ENCODE measurements at places on chromosomes 6 and 20.

- no peak for DNase-seq
These were observed 230.0 kb upstream of the SULF2 start for GRCh38 chr20:48015141-48015910.

- no peak for DNase-seq
These were observed 75.0 kb downstream of the NOL4L start for GRCh38 chr20:32510120-32510600.

- no peak for DNase-seq
These were observed 344.3 kb upstream of the ID4 start for GRCh38 chr6:19492636-19493405.

GRCh38 chr20:46058599-46059281 lies 29.7 kb downstream of the SLC12A5 start:
- no peak for DNase-seq

DNA sequence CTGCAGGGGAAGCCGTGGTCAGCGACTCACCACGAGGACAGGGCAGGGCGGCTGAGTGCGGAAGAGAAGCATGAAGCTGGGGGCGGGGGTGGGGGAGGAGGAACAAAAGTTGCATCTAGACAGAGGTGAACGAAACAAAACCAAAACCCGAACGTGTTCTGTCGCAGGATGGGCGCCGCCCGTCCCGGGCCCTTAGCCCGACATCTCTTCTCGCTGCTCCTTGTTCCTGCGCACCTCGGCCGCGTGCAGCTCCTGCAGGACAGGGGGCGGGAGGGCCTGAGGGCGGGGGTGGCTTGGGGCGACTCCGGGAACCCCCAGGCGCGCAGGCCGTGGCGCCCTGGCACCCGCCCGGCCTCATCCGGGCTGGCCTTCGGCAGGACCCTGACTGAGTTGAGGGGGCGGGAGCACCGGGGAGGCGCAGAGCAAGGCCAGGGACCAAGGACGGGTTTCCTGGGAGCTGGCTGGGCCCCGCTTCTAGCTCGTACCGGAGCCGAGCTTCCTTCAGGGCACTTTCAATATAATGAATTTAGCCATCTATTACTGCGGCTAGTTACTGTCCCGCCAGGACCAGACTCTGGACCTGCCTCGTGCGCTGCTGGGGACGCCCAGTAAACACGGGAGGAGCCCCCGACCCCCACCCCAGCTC lies 12.0 kb downstream of the STMN3 start:
- DNase-seq, result no peak

GRCh38 chr20:13092111-13092510 lies 83.3 kb downstream of the SPTLC3 start:
- DNase-seq, result no peak

GRCh38 chr6:21738180-21739094 lies 144.9 kb downstream of the SOX4 start:
- DNase-seq, result no peak

DNA sequence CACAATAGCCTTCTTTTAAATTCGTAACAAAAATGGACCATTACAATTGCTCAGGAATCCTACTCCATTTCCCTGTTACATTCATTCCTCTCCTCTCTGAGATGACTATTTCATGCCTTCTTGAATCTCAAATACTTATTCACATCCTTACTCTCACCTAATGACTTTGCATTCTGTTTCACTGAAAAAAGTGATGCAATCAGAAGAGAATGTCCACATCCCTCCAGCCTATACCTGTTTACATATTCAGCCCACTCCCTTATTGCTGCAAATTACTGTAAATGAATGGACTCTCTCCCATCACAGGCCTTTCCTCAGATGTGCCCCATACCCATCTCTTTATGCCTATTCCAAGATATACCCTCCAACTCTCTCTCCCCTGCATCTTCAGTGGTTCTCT lies 8.6 kb downstream of the TAAR1 start:
- DNase-seq, result no peak

GRCh38 chr20:59743308-59743707 lies 139.0 kb downstream of the PHACTR3 start:
- no peak for DNase-seq

- DNase-seq, result no peak
These were observed 127.3 kb upstream of the RALGAPA2 start for GRCh38 chr20:20839771-20840170.

DNA sequence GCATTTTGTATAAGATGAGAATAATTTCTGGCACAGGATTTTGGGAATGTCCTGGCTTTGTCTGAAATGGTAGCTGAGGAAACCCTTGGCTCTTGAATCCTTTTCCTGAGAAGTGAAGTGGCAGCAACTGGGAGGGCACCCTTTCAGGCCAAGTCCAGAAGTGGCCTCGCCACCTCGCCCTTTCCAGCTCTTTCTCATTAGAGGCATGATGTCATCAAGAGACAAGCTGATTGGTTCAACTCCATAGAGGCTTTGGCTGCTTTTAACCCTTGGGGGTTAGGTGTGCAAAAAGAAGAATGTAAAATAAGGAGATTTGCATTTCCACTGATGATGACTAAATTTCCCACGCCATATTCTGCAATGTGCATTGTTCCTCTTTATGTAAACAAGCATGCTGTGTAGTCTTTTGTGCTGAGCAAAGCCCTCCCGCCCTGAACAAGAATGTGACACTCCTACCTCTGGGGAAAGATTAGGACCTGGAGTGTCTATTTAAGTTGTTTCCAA lies 116.5 kb downstream of the TCP11 start:
- no peak for DNase-seq

GRCh38 chr6:104955491-104955890 lies 1.4 kb upstream of the LIN28B start:
- no peak for DNase-seq

DNA sequence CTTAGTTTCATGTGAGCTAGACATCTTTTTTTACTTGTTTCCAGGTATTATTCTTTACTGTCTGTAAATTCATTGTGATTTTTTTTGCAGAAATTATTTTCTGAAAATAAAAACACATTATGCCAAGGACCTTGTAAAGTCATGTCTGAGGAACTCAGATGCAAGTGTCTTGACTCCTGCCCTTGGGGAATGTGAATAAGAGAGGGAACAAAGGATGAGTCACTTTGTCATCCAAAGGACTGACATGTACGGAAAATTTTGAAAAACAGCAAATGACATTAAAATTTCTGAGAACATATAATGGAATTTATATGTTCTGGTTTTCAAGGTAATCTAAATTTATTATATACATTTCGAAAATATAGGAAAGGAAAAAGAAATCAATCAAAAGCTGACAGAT lies 660.4 kb downstream of the CD109 start:
- DNase-seq, result no peak

GRCh38 chr6:116385459-116385802 lies 14.7 kb downstream of the DSE start:
- DNase-seq, result no peak

- no peak for DNase-seq
These were observed 89.0 kb downstream of the IPCEF1 start for GRCh38 chr6:154267508-154268106.

GRCh38 chr6:69331886-69332285 lies 464.9 kb downstream of the LMBRD1 start:
- no peak for DNase-seq

GRCh38 chr20:35828916-35829315 lies 57.1 kb downstream of the PHF20 start:
- DNase-seq, result no peak

GRCh38 chr20:44501448-44501847 lies 20.4 kb downstream of the SERINC3 start:
- no peak for DNase-seq

GRCh38 chr6:134467620-134468019 lies 149.7 kb upstream of the SGK1 start:
- DNase-seq, result no peak

GRCh38 chr20:56706867-56707360 lies 77.8 kb downstream of the TFAP2C start:
- DNase-seq, result no peak

- no peak for DNase-seq
These were observed 16.9 kb upstream of the MLIP start for GRCh38 chr6:54094293-54094692.

GRCh38 chr20:36957875-36958667 lies 6.6 kb upstream of the SAMHD1 start:
- peak; percentile 19 for DNase-seq

DNA sequence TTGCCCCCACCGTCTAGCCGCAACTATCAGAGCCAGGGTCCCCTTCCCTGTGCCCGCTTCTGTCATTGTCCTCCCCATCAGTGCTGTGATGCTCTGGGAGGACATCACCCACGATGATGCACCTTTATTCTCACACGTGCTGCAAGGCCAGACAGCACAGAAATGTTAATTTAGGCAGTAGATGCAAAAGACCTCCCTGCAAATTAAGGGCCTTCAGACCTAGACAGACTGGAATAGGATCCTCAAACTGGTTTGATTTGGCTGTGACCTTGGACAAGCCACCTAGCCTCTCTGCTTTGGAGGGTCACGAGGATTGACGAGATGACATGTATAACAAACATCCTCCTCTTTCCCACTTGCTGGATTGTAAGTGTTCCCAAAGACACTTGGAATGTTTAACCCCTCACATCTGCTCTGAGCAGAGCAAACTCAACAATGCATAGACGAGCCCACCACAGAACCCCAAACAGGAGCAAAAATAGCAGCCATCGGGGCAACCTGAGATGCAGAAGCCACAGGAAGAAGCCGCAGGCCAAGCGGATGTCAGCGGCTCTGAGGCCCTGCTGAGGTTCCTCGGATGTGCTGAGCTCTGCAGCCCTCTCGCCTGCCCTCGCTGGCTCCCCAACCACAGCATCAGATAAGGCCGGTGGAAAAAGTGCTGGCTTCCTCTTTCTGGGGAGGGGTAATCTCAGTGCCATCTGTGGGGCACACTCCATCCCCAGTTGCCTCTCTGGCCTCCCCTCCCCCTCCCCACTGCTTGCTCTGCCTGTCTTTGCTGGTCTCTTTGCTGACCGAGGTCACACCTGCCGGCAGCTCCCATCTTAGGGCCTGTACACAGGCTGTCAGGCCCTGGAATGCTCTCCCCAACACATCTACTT lies 35.3 kb downstream of the TOX2 start:
- DNase-seq, result no peak

- DNase-seq, result no peak
These were observed 22.9 kb downstream of the SAYSD1 start for GRCh38 chr6:39092124-39092523.

DNA sequence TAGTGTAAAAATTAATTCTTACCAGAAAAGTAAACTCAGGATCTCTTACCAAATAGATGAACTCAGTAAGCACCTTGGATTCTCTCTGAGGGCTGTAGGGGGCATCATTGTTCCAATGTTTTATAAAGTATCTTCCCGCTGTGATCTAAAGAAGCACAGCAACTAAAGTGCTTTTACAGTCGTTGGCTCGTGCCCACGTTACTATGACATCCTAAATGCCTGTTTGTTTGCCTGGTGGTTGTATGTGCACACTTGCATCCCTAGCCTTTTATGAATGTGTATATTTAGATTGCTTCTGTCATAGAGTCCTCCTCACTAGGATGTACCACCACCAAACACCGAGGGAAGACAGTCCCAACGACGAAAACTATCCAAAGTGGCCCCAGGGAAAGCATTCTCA lies 34.5 kb downstream of the SLX4IP start:
- DNase-seq, result no peak

- DNase-seq, result no peak
These were observed 694.3 kb upstream of the FLRT3 start for GRCh38 chr20:15031546-15032351.

- no peak for DNase-seq
These were observed 113.8 kb downstream of the CEBPB start for GRCh38 chr20:50304501-50304856.

- no peak for DNase-seq
These were observed 78.4 kb upstream of the TMEM170B start for GRCh38 chr6:11459079-11459610.

- DNase-seq, result no peak
These were observed 40.2 kb upstream of the GMPR start for GRCh38 chr6:16198061-16198705.

GRCh38 chr6:43680308-43681200 lies 7.0 kb downstream of the MRPS18A start:
- DNase-seq, result no peak

Measured in amygdala (tissue), 56 donors.